ENCODE measurements at places on chromosomes 2 and 18.

GRCh38 chr2:101770726-101771125, 73.2 kb downstream of the MAP4K4 start:
- no peak for DNase-seq

GRCh38 chr18:26307161-26307773, 81.0 kb downstream of the TAF4B start:
- DNase-seq = no peak

DNA sequence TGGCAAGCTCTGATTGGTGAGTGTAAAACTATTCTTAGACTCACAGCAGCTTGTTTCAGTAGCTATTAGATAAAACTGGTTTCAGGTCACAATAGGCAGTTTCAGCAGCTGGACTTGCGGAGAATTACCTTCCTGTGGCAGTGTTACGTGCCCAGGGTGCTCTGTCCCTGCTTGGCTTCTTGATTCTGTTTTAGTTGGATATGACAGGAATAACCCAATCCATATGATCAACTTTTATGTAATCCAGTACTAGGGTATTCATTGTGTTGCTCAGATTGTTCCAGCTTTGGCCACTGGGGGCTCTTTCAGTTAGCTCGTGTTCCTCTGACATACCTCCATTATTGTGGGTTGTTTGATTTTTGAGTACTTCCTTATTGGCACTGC, 43.1 kb downstream of the INPP4A start:
- DNase-seq = peak; percentile 40

DNA sequence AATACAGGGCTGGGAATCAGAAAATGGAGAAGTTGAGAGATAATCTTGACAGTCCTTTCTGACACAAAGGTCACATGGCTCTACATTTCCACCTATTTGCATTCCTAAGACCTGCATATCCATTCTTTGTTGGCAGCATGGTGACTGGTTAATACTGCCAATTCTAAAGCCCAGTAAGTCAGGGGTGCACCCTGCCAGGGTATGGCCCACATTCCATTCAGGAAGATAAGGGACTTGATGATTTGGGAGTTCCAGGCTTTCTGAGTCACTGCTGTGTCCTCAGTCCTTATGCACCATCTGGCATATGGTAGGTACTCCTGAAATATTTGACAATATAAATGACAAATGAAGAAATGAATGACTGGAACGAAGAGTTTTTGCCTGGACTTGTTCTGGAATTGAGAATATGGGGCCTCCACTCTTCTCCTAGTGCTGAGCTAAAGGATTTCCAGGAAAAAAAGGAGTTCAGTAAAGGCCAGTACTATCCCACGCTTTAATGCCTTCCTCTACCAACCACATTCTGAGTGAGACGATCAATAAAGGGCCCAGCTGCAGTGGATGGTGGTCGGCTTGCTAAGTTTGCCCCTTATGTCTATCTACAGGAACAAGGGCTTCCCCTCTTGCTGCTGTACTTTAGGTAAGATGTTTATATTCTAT, 31.7 kb upstream of the EIF2AK3 start:
- DNase-seq = no peak

- DNase-seq = no peak
These were observed 122.9 kb downstream of the ZNF521 start for GRCh38 chr18:25229081-25229480.

GRCh38 chr18:48583573-48583972, 44.7 kb downstream of the CTIF start:
- no peak for DNase-seq

GRCh38 chr2:207871911-207872310, 102.2 kb upstream of the FZD5 start:
- no peak for DNase-seq

- no peak for DNase-seq
These were observed 125.6 kb downstream of the GRB14 start for GRCh38 chr2:164495491-164496223.

DNA sequence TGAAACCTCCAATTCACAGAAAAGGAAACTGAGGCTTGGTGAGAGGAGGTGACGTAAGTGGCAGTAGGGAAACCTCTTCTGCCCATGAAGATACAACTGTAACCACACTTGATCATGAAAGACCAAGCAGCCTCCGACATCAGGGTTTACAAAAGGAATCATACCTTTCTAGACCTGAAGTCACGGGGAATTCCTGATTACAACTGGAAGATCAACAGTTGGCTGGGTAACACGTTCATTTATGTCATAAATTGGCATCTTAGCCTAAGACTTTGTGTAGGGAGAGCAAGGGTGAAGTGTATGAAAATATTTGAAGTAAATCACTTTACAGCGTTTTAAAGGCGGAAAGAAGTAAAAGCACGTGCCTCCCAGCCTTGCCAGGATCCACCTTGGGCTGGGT, 922 bp downstream of the HS1BP3 start:
- DNase-seq = no peak

GRCh38 chr18:25464227-25464626, 112.3 kb upstream of the ZNF521 start:
- no peak for DNase-seq

- peak; percentile 55 for DNase-seq
These were observed 426.7 kb upstream of the SMIM21 start for GRCh38 chr18:75854174-75854573.

DNA sequence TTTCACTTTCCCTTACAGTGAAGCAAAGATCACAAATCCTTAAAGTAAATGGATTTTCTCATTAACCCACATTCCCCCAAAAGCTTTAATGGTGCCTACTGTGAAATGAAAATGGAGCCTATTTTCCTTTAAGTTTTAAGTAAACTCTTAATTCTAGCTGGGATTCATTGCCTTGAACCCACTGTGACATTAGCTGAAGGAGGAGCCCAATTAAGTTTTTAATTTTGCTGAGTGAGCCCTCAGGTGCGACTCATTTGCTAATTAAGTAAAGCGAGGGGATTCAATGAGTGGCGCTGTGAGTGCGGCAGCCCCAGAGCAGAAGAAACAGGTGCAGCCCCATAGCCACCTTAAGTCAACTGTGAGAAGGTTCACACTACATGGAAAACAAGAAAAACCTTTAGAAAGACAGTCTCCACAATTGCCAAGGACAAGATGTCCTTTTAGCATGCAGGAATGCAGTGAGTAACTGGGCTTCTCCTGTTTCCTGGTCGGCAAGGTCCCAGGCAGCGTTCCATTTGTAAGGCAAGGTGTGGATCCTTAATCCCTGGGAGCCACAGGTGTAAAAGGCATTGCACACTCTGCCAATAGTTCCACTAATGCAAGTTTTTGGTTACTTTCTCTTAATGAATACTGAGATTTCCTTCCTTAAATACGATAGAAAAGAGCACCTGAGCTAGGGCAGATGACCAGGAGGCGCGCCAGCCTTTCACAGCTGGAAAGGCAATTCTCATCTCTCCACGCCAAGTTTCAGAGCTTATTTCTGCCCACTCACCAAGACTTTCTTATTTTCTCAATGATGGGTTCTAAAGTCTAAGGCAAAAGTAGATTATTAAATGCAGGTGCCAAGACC, 87.7 kb downstream of the TMEM18 start:
- no peak for DNase-seq

DNA sequence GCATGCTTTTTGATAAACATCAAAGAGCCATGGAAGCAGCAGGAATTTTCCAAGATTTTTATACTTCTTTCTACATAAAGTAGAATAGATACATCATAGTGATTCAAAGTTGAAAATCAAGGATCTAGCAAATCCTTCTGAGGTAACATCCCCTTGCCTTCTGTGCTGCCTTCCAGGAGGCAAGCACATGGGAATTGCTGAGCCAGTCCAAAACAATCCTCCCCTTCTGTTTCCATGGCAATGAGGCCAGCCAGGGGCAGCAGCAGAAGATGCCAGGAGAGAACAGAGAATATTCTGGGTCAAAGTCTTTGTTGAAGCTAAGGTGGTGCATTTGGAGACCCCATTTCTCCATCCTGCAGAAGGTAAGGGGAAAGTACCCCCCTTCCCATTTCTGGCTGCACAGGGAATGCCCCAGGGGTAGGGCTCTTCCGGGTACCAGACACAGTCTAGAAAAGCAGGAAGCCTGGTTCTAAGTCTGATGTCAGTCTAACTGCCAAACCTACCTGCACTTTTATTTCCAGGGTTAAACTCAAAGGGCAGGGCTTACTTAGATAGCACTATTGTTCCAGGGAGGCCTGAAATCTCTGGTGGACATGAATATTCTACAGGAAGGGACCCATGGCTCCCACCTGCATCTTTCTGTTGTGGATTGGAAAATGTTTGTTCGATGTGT, 22.1 kb downstream of the CENPA start:
- no peak for DNase-seq

- no peak for DNase-seq
These were observed 65.5 kb downstream of the BIN1 start for GRCh38 chr2:127041259-127041970.

- peak; percentile 47 for DNase-seq
These were observed at the start of the genes COL4A3 and COL4A4 for GRCh38 chr2:227163998-227164762. TSS of gene COL4A3 (plus strand) at chr2:227164624. CDS start at chr2:227164727, 103 bp downstream. TSS of gene COL4A4 (minus strand) at chr2:227164205. CDS start at chr2:227147483, 16,722 bp downstream.

GRCh38 chr2:100817388-100817985, 2.5 kb upstream of the NPAS2 start:
- DNase-seq = no peak

DNA sequence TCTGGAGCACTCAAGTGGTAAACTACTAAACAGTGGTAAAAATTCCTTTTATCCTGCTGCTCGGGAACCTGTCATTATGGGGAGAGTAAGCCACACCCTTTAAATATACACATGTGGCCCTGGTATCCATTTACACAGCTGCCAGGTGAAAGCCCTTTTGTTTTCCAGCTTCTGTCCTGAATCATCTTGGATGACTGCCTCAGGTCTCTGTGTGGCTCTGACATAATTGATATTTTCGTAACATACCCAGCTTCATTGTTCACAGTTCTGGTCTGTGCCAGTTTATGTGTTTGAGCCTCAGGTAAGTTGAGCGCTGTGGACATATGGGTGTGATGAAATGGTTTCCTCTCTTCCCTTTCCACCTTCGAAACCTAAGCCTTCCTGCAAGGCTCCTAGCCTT, 15.7 kb upstream of the TTC39C start:
- no peak for DNase-seq

DNA sequence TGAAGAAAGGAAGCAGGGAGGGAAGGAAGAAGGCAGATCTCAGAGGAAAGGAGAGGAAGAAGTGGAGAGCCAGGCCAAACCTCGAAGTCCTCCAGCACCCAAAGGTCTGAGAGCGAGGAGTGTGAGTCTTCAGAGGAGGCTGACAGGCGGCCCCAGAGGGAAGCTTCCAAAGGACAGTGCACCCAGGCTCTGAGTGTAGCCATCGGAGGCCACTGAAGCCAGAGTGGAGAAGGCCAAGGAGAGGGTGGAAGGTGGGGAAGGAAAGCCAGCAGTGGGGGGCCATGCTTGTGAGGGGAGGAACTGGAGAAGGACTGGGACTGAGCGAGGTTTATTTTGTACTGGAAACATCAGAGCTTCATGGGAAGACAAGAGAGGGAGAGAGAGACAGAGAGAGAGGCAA, 6.0 kb downstream of the ATP6V1B1 start:
- DNase-seq = peak; percentile 19

DNA sequence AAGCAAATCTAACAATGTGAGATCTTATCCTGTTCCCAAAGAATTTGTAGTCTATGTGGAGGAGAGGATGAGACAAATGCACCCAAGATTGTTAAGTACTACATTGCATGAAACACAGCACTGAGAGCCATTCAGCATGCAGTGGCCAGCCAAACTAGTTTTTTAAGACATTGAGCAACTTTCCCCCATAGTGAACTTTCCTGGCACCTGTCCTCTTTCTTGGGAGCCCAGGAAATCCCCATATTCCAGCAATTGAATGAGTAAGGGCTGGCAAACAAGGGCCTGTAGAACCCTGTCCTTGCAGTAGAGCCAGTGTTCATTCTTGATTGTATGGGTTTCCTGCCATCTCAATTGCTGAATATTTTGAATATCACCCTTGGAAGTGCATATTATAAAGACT, 58.8 kb upstream of the FIGN start:
- DNase-seq = no peak

DNA sequence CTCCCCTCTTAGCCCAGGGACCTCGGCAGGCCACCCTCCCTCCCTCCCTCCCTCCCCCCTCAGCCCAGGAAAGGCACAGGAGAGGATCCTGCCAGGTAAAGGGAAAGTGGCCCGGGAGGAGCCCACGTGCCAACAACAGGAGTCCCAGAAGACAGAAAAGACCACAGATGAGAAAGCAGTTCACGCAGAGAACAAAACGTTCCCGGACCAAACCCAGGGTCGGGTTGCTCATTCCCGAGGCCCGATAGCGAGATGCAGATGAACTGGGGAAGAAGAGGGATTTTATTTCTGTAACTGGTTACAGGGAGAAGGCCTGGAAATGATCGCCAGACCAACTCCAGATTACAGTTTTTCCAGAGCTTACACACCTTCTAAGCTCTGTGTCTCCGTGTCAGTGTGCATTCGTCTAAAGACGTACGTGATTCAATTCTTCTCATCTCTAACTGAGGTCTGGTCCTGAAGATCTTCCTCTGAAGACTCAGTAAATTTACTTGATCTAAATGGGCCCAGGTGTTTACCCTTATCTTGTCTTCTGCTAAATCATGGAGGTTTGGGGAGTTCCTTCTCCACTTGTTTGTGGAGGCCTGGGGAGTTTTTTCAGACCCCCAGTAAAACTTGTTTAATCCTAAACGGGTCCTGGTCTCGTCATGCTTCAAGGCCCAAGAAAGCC, 807 bp upstream of the NEU4 start:
- peak; percentile 55 for DNase-seq

DNA sequence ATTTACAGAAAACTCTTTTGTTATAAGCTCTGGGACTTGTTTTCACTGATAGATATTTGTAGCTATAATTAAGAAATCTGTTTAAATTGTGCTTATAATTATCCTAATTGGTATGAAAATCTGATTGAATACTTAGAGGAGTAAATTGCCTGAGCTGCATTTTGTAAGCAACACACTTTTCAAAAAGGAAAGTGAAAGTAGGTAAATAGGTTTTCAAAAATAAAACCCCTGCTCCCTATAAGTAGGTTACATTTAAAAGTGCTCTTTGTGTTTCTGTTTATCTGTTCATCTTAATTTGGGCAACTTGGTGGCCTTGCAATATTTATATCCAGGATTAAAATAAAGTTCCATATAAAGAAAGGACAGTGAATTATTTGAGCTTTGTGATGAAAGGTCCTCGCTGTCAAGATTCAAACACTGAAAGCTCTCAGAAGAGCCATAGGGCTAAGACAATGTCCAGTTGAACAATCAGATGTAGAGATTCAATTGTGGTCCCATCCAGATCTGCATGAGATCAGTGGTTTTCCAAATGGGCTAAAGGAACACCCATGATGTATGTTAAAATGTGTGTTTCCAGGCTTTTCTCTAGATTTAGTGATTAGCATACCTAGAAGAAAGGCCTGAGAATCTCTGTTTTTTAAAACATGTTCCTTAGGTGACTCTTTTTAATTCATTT, 371.6 kb downstream of the RPRM start:
- no peak for DNase-seq

Data from H9 (cell line).